ENCODE measurements at places on chromosomes 6 and 20.

DNA sequence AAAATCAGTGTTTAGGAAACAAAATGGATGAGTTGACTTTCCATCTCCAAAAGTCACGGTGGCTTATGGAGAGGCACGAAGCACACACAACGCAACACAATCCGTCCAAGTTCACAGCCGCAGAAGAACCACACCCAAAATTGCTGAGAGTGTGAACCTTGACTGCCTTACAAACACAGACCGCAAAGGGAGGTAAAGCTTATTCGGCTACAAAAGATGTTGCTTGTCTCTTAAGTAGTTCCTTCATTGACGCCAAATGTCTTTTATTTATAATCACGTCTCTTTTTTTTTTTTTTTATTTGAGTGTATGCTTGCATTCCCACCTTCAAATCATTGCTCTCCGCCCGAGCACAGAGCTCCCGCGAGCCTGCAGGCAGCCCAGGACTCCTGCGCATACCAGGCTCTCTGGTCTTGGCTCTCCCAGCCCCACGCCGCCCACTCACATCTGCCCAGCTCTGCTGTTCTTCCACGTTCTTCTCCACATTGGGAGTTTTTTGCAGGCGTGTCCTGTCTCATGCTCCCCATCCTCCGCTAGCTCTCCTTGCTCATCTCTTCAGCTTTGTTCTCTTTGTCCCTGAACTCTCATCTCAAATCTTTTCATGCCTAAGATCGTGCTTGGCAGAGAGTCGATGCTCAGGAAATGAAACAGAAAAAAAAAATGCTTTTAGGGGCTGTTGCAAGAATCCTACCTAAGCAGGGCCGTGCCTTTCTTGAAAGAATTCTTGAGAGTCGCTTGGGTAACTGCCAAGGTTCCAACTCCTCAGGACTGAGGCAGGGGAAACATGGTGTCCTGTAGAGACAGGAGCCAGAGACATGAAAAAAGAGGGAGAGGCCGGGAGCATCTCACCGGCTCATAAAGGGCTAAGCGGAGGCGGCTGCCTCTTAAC is 25.8 kb downstream of the LY86 start:
- no peak for DNase-seq

GRCh38 chr6:56988145-56988544 is 33.2 kb downstream of the BEND6 start:
- DNase-seq: no peak

- no peak for DNase-seq
Measured at GRCh38 chr6:105805501-105806023, 280.6 kb upstream of the PRDM1 start.

- DNase-seq: no peak
Measured at GRCh38 chr20:63011798-63012197, 5.0 kb upstream of the BHLHE23 start.

DNA sequence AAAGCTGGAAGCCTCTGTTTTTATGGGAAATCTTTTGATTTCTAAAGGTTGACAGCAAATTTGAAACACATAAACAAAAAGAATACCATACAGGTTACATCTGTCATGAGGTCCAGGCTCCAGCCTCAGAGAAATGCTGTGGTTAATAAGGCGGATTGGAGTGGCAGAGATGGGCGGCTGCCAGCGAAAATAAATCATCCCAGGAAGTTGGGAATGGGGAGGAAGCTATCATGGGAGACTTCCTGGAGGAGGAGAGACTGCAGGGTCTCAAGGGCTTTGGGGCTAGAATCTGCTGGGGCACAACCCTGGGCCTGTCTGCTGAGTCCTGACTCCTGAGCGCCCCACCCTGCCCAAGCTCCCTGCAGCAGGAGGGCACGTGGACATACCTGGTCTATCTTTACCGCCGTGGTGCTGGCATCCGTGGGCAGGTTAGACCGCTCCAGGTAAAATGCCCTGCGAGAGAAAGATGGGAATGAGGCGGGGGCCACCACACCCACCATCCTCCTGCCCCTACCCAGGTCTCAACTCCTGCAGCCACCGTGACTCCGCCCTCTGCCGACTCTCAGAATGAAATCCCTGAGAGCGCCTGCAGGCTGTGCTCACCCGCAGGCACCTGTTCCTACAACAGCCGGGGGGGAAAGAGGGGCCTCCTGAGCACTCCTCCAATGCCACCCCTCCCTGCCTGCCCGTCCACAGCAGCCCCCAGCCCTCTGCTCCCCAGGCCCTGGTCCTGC is 197.3 kb downstream of the PREX1 start:
- DNase-seq: no peak

DNA sequence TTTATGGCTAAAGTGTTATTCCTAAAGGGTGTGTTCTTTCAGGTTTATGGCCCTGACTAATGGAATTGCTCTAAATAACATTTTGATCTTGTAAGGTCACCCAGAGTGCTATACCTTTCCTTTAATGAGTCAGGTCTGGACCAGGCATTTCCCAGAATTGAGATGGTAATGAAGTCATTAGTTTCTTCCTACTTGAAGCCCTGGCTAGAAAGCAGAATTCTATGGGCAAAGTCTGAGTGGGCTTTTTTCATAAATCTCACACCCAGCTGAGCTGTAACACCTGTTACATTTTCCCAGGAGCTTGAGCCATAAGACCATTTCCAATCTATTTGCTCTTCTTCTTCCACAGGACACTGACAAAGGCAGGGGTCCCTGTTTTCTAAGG is 122.0 kb upstream of the ID4 start:
- no peak for DNase-seq

- DNase-seq: no peak
Measured at GRCh38 chr20:35433337-35433736, 4.7 kb downstream of the GDF5 start.

GRCh38 chr20:61522498-61523090 is 270.5 kb downstream of the CDH4 start:
- DNase-seq: no peak

GRCh38 chr6:42374018-42374669 is 77.6 kb downstream of the TRERF1 start:
- DNase-seq: no peak

GRCh38 chr6:31354864-31355582 is 2.0 kb downstream of the HLA-B start:
- DNase-seq: no peak

GRCh38 chr6:155327326-155328073 is 13.2 kb upstream of the TFB1M start:
- no peak for DNase-seq
